Calu3 (cell line): ENCODE measurements at places on chromosomes 11 and 22.

DNA sequence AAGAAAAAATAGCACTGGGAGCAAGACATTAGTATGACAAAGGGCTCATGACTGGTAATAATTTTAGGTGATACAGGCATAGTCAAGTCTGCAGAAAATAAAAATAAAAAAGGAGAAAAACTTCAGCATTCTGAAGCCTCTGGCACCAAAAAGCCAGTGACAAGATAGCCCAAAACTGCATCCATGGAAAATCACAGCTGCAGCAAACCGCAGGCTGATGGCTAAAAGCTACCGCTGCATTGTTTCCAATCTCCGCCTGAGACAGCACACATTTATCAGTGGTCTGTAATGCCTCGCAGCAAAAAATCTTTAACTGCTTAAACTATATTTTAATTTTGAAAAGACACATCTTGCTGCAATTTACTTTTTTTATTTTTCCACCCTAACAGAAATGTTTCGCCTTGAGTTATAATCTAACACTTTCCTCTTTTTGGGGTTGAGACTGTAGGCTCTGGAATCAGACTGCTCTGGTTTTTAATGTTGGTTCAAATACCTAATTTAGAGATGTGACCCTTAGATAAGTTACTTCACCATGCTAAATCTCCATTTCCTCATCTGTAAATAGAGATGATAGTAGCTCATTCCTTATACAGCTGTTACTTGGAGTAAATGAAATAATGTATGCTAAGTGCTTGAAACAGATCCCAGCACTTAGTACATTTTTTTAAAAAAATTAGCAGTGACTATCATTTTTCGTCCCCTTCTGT lies 42.0 kb upstream of the FIBIN start:
- no peak for DNase-seq

GRCh38 chr11:63986932-63987513 lies 785 bp downstream of the OTUB1 start:
- no peak for DNase-seq

DNA sequence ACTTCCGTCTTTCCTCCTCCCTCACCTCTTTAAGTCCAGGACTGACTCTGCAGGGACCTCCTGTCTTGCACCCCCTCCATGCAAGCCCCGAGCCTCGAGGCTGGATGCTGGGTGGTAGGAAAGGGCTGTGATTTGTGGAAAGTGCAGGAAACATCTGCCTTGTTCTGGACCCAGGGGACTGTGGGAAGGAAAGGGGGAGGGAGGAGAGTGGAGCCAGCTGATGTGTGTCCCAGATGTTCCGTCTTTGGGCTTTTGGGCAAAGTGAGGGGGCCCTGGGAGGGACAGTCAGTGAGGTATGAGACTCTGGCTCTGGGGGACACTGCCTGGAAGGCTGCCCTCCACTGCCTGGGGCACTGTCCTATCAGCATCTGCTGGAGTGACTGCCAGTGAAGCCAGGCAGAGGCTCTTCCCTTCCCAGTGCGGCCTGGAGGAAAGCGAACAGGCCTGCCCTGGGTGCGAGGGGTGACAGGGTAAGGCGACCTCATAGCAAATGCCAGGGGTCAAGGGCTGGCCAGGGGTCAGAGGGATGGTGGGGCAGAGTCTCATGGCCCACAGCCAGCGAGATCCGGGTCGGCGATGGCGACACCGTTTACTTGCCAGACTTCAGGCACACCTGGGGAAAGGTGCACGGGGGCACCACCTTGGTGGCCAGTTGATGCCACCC lies 1.7 kb downstream of the MRGPRD start:
- no peak for DNase-seq

DNA sequence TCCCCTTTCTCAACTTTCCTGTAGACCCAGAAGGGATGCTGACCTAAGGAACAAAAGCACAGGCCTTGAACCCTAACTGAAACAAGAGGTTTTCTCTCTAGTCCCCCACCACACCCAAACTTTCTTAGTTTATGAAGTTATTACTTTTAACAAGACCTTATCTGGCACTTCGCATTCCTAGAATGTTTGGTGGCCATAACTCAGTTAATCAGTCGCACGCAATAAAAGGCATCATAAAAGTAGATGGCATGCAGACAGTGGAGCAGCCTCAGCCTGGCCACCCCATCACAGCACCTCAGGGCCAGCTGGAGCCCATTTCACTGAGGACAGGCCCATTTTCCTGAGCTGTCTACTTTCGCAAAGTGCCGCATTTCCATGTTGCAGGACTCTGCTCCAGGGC lies 301.9 kb downstream of the OPCML start:
- no peak for DNase-seq

DNA sequence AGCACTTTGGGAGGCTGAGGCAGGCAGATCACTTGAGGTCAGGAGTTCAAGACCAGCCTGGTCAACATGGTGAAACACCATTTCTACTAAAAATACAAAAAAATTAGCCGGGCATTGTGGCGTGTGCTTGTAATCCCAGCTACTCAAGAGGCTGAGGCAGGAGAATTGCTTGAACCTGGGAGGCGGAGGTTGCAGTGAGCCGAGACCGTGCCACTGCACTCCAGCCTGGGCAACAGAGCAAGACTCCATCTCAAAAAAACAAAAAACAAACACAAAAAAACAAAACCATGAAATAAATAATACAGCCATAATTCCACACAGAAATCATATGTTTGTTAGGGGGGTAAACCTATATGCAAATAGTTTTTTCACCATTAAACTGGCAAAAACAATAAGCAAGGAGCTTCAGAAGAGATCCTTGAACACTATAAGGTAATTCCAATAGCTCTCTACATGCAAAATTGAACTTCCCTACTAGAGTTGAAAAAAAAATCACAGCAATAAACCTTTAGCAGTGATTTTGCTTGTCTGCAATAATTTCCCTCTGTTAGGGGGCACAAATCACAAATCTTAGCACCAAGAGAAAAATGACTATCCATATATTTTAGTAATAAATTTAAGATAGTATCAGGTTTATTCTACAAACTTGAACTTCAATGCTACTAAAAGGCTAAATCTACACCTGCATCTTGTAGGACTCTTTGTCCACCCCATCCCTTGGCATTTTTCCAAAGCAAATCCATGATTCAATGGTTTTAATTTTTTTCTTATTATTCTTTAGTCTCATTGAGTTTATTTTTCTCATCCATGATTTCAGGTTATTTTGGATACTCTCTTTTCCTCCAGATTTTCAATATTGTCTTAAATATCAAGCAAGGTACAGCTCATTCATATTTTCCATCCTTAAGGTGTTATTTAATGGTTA lies 3.9 kb downstream of the CSTF3 start:
- DNase-seq = no peak

- DNase-seq = no peak
Observed at GRCh38 chr11:110029714-110030113, 63.5 kb upstream of the ZC3H12C start.

DNA sequence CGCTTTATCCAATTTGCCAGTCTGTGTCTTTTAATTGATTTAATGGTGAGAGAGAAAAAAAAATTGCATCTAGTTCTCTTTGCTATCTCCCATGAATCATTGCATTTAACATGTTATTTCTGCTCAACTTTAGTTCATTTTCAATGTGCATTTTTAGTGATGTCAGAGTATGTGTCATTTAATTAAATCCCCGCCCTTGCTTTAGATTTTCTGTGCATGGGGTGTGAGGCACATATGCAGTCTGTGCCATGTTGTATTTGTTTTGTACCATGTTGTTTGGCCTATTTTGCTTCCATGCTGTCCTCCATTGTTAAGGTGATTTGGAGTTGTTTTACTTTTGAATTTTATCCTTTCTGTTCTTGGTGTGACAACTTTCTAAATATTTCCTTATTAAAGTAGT lies 8.3 kb upstream of the NCR3LG1 start:
- no peak for DNase-seq

GRCh38 chr11:104618954-104619353 lies 279.3 kb downstream of the CASP12 start:
- DNase-seq = no peak

GRCh38 chr11:44763121-44763820 lies 36.5 kb downstream of the TSPAN18 start:
- DNase-seq = no peak

DNA sequence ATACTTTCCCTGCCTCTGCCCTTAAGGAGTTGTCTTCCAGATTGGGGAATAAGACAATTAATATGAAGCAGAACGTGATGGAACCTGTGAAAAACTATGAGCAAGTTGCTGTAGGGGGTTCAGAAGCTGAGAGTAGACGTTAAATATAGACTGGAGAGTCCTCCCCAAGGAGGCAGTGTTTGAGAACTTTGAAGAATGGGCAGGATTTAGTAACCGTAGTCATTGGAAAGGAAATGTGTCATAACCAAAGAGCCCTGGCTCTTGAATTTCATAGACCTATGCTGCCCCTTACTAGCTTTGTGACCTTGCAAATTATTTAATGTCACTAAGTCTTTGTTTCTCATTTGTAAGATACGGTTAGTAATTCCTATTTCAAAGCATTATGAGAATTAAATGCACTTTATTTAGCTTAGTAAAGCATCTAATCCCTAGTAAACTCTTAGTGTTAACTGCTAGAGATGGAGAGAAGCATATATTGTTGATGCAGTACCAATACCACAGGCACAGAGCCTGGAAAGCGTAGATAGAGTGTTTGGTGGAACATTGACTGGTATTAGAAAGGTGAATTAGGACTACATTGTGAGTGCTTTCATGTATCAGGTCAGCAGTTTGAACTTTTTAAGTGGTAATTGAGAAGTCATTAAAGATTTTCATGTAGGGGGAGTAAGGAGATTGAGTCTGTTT lies 54.1 kb downstream of the MCAM start:
- DNase-seq = no peak

DNA sequence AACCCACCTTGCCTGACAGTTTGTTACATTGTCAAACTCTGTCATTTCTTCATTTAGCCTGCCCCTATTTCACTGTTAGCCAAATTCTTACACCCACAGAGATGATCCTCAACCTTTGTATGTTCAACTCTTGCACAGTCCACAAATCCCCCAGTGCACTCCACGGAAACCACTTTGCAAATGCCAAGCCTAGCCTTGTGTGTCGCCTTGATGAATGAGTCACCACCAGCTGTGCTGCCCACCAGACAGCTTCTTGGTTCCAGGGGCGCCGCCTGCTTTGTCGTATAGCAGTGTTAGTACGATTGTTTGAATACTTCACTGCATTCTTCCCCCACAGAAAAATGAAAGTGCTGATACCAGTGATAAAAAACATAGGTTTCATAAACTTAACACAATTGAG lies 686.3 kb downstream of the NTM start:
- DNase-seq = no peak

- DNase-seq = no peak
Observed at GRCh38 chr22:50438305-50439275, 36.2 kb downstream of the SBF1 start.

GRCh38 chr11:122394313-122394712 lies 261.2 kb upstream of the UBASH3B start:
- no peak for DNase-seq

DNA sequence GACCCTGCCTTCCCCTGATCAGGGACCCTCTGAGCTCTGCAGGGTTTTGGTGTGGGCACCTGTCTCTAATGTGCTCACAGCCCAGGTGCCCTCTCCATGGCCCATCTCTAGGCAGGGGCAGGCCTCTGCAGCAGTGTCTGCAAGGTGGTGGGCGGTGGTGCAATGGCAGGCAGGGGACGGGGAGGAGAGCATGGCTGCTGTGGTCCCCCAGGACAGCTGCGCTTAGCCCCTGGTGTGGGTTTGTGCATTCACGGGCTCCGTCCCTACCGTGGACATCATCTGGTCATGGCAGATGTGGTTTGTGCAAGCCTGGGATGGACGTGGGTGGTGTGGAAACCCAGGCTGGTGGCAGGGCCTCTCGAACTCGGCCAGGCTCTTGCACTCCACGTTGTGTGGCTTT lies 443.1 kb downstream of the TBC1D22A start:
- DNase-seq = no peak

DNA sequence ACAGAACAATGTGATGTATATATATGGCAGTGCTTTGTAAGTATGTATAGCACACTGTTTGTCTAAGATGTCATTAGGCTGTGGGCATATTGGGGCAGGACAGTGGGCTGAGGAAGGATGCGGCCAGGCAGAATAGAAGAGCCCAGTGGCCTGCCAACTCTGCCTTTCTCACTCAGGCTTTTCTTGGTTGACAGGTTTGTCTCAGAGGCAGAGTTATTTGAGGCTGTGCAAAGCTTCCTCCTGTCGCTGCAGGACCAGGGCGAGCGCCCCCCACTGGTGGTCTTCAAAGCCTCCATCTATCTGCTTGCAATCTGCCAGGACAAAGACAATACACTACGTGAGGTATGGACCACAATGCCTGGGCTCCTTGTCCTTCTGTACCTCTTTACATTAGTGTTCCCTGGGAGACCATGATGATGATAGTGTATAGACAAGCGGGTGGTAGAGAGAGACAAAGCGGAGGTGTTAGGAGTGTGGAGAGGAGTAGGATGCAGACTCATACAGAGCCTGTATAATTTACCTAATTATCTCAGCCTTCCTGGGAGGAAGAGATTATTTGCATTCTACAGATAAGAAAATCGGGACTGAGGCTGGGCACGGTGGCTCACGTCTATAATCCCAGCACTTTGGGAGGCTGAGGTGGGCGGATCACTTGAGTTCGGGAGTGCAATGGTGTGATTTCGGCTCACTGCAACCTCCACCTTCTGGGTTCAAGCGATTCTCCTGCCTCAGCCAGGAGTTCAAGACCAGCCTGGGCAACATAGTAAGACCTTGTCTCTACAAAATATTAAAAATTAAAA lies 37.3 kb upstream of the CCDC134 start:
- peak; percentile 39 for DNase-seq

GRCh38 chr22:17434856-17435255 lies 65.6 kb downstream of the CECR2 start:
- DNase-seq = no peak

DNA sequence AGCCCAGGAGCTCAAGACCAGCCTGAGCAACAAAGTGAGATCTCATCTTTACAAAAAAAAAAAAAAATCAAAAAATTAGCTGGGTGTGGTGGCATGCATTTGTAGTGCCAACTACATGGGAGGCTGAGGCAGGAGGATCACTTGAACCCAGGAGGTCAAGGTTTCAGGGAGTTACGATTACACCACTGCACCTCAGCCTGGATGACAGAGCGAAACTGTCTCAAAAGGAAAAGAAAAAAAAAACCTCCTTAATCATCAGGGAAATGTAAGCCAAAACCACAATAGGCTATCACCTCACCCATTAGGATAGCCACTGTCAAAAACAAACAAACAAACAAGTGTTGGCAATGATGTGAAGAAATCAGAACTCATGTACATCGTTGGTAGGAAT lies 13.4 kb downstream of the DGCR2 start:
- DNase-seq = no peak

DNA sequence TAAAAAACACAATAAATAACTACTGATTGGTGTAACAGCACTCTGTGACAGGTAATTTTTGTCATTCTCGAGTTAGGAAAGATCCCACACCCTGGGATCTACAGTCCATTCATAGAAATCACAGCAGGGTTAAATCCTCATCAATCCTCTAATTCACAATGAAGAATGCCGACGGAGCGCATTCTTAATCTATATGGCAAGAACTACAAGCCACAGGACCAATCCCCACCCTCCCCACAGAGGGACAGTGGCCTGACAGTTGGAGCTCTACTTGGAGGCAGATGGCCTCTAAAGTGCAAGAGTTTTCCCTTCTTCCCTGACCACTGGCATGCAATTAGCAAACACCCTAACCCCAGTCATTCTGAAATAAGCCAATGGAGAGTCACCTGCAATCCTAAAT lies 34.2 kb downstream of the TCF20 start:
- DNase-seq = no peak
